ENCODE measurements at places on chromosomes 2 and 18.

DNA sequence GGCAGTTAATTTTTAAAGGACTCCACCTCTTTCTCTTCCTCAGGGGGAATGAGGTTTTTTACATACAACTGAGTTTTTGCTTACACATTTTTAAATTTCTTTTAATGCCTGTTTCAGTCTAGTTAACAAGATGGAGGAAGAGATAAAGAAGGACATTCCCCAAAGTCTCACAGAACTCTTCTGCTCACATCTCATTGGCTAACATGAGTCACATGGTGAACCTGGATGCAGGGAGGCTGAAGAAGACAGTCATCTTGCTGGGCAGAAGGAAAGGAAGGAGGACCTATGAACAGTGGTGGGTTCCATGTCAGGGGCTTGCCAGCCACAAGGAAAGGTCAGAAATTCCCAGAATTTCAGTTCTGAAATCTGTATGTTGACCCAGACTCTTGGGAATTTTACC lies 10.4 kb upstream of the ST8SIA5 start:
- DNase-seq = no peak

DNA sequence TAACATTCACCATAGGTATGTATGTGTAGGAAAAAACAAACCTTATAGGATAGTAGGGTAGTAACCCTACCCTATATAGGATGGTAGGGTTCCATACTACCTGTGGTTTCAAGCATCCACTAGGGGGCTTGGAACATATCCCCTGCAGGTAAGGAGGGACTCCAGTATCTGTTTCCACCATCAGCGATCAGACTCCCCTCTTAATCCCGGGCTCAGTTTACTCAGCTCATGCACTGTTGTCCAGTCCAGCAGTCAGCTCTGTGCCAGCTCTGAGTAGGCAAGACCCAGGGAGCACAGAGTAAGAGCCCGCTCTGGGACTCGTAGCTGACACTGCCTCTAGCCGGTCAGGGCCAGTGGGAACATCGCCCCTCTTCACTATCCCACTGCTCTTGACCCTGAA lies 61.7 kb downstream of the MEX3C start:
- DNase-seq = no peak

DNA sequence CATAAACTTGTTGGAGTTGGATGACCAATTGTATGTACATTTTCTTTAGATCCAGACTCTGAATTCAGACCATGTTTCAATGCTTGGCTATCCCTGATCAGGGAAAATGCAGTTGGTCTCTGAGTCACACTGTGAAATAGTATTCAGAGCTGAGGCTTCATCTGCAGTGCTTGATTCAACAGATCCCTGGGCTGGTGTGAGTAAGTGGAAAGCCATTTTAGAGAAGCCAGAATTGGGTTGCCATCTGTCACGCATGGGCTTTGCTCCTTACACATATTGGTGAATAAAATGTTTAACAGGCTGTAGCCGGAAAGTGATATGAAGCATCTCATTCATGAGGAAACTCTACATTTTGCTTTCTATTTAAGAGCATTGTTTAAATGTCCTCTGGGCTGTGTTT lies 50.0 kb upstream of the ACYP2 start:
- peak; percentile 19 for DNase-seq

GRCh38 chr2:172516299-172516698 lies 39.6 kb upstream of the PDK1 start:
- DNase-seq = no peak

DNA sequence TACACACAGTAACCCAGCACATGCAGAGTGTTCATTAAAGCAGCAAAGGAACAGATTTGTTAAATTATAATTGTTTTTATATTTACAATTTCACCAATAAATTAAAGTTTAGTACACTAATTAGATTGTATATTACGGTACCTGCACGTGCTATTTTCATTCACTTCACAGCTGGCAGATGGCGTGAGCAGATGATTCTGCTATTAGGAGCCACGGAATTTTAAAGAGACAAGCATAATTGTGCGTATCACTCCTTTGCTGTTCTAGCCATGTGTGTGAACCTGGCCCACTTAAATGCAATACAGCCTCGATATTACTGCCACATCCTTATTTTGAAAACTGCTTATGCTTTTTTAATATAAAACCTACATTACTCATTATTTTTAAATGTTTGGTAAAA lies 332.8 kb upstream of the SOX11 start:
- DNase-seq = no peak

GRCh38 chr2:129862668-129863067 lies 116.8 kb upstream of the RAB6C start:
- DNase-seq = no peak

- DNase-seq = no peak
These were observed 201.1 kb upstream of the COL3A1 start for GRCh38 chr2:188773075-188773474.

DNA sequence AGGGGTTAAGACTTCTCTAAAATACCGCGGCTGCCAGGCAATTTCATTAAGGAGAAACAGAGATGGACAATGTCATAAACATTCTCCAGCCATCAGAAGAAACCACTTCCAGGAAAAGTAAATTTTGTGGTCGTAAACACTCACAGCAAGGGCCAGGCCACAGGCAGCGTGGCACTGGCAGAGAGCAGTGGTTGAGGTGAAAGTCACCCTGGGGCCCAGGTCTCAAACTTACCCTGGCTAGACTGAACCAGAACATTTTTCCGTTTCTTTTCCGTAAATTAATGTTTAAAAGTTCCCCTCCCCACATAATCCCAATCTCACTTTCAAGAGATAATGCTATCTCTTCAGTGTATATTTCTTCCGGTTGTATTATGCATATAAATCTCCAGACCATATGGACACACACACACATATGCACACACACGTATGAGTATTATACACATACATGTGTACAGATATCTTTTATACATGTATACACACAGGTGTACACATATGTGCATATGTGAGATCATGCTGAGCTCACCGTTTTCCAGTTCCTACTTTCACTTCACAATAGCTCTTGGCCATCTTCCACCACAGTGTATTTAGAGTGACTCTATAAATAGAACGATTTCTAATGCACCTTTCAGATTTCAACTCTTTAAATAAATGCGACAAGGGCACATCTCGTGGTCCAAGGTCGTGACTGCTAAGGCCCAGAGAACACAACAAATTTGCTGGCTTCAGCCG lies 90.1 kb downstream of the MALT1 start:
- DNase-seq = no peak

DNA sequence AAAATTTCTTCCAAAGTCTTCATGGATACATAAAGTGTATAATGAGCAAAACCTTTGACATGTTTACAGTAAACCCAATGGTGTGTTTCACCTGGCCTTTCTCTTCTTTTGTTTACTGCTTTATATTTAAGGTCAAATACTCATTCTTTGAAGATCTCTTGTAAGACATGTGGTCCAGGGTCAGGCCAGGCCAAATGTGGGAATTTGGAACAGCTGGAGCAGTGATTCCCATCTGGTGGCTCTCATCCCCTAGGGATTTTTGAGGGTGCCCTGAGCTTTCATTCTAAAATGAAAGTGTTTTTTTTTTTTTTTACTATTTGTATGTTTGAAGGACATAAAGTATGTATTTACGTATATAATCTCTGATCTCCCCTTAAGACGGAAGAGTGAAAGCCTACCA lies 13.8 kb upstream of the MGAT5 start:
- DNase-seq = no peak

DNA sequence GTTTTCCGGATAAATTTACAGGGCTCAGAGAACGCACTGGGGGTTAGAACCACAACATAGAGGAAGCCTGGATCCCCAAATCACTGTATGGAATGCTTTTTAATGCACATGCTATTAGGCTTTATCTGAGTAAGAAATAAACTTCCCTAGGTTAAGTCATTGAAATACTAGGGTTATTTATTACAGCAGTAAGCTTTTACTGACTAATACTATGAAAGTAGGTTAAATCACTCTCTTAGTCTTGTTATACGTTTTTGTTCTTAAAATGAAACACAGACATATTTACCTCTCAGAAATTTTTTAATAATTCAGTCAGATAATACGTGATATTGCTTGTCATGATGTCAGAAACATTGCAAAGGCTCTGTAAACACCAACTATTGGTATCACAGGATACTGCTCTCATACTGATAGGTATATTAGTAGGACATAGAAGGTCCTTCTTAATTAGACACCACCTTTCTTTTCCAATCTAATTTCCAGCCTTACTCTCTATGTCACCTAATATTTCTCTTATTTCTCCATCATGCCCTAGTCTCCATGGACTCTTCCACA lies 162.7 kb upstream of the NYAP2 start:
- no peak for DNase-seq

DNA sequence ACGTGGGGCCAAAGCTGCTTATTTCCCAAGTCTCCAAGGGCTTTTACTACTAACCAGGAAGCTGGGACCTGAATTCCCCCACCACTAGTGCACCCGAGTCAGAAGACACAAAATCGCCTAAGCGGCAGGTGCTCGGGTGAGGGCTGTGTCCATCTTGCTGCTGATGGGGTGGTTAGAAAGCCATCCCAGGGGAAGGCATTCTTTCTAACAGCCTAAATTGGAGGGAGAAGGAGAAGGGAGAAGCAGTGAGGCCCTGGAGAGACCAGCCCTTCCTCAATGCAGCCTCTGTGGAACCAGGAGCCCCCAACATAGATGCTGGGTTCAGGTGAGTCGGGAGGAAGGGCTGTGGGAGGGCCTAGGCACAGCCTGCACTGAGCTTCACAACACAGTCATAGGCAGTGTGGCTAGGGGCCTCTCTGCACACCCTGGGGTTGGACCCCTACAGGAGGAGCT lies 1.9 kb upstream of the PROM2 start:
- no peak for DNase-seq

GRCh38 chr2:59276033-59276432 lies 1034.9 kb upstream of the FANCL start:
- DNase-seq = no peak

GRCh38 chr2:36597003-36597531 lies 901 bp downstream of the FEZ2 start:
- DNase-seq = no peak

DNA sequence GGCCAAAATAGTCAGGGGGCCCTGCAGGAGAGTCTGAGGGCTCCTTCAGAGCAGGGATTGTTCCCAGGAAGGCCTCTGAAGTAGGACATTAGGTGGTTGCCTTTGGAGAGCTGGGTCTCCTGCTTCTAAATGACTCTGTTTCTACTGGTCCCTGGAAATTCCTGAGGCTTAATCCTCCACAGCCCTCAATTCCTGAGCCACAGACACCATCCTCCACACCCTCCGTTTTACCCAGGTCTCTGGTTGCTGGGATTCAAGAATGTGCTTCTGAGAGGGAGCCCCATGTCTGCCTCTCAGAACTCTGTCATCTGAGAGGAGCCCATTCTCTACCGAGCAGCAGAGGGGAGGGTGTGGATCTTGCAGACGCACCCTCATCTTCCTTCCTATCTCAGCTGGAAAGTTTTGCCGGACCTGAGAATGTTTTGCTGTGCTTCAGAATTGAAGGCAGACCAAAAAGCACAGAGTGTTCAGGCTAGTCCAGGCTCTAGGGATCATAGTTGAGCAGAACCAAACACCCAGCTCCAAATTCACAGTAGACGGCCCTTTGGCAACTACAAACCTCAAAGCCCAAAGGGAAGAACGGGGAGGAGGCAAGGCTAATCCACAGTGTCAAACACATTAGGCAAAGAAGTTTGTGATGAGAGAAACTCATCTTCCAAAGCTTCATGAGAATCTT lies 8.1 kb downstream of the VIT start:
- no peak for DNase-seq

- no peak for DNase-seq
These were observed 52.3 kb downstream of the DDX1 start for GRCh38 chr2:15643791-15644585.

- DNase-seq = no peak
These were observed 79.6 kb downstream of the MSTN start for GRCh38 chr2:189982780-189983394.

- DNase-seq = no peak
These were observed 42.0 kb downstream of the WDR33 start for GRCh38 chr2:127768775-127769479.

DNA sequence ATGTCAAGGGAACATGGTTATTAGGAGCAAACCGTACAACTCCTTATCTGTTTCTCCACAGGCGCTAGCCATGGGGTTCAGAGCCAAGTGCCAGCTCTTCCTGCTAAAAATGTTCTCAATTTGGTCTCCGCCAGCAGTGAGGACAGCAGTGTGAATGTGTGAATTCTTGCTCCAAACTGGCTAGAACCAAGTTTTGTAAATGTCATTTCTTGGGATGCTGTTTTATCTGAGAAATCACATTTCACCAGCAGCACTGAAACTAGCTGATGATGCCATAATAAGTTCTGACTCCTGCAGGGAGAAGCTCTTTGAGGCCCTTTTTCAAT lies 140.6 kb upstream of the LGALSL start:
- DNase-seq = no peak

DNA sequence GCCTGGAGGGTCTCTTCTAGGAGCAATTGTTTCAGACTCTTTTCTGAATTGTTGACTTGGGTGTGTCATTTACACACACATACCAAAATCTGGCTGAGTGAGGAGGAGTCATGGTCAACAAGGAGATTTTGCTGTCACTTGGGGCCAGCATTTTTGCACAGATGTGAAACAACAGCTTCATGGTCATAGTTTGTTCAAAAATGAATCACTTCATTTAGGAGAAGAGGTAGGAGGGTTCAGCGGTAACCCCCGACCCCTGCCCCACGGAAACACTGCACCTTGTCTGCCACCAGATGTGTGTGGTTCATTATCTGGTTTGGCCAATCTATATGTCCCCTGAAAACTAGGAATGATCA lies 42.2 kb downstream of the LBH start:
- DNase-seq = no peak

- no peak for DNase-seq
These were observed 138.1 kb downstream of the SETBP1 start for GRCh38 chr18:44818668-44819403.

DNA sequence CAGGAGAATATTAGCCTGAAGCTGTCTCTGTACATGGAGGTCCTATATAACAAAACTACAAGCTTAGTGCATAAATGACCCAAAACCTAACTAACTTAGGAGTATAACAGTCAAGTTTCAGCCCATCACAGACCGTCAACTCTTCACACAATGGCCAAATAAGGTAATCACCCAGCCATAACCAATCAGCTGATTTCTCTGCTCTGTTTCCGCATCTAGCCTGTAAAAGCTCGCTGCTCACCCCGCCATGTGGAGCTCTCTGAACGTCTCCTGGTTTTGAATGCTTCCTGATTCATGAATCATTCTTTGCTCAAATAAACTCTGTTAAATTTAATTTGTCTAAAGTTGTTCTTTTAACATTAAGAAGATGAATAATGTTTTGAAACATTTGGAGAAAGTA lies 593.6 kb downstream of the TMX3 start:
- DNase-seq = no peak

Data from anterior cingulate cortex (tissue), 58 donors.